ENCODE measurements at places on chromosomes 16 and 17. TPM values are rescaled to one million over a fixed set of nuclear protein-coding genes. Genes with fewer than 3 reads are reported as not detected.

Gene TNFRSF13B
- not detected for total RNA-seq

DNA sequence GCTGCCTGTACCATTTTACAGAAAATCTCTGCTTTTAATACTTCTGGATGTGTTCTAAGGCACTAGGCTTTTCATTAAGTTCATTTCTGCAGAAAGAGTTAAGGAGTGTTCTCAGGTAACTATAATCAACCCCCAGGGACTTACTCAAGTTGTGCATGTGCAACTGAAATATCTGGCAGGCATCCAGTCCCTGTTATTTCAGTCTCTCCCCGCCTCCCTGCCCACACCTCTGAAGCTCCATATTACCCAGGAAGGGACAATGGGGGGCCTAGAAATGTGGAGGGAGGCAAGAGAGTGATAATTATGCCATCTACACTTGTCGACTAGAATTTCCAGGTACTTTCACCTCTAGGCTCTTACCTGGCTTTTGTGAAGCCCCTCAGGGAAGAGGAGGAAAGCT lies 432.2 kb downstream of the MAF start:
- DNase-seq: no peak

DNA sequence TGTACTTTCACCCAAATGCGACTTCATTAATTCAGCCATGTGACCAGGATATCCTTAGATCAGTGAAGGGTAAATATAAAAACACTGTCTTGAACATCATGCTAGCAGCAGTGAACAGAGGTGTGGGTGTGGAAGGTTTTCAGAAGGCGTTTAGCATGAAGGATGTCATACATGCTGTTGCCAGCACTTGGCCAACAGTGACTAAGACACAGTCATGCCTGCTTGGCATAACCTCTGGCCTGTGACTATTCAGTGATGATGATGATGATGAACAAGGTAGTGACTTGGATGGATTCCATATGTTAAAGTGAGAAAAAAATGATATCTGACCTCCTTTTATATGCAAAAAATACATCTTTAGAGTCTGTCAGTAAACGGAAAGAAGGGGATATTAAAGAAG lies 97.9 kb downstream of the MAP2K4 start:
- DNase-seq: peak; percentile 10

DNA sequence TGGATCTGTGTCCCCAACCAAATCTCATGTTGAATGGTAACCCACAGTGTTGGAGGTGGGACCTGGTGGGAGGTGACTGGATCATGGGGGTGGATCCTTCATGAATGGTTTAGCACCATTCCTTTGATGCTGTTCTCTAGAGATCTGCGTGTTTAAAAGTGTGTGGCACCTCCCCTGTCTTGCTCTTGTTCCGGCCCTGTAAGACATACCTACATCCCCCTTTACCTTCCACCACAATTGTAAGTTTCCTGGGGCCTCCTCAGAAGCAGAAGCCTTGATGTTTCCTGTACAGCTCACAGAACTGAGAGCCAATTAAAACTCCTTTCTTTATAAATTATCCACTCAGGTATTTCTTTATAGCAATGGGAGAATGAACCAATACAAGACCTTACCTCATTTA lies 257.7 kb downstream of the XYLT1 start:
- no peak for DNase-seq

DNA sequence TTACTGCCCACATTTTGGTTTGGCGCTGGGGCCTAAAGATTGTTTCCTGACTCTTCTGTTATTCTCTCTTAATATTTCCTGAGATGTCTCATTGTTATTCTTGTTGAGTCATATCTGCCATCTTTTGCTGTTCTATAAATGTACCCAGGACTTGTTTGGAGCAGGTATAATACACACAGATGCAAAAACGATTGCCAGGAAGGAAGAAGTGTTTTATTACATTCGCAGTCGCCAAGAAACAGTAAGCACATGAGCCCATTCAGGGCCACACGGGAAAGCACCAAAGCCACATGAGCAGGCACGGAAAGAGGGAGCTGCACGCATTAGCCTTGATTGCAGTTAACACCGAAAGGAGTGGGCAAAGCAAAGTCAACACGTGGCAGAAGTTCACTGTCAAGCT lies 70.2 kb downstream of the ARHGAP44 start:
- DNase-seq: peak; percentile 13

Gene CDH3
- not detected for total RNA-seq

GRCh38 chr17:21173543-21173942 lies 40.4 kb downstream of the TMEM11 start:
- no peak for DNase-seq

Gene CA7
- not detected for total RNA-seq

GRCh38 chr17:55664287-55664686 lies 58.4 kb downstream of the TMEM100 start:
- no peak for DNase-seq

Measured in IMR-90 (cell line).